LHCN-M2 (cell line): ENCODE measurements at places on chromosomes 4 and X. TPM values are rescaled to one million over a fixed set of nuclear protein-coding genes. Genes with fewer than 3 reads are reported as not detected.

Gene UGT2B17
- total RNA-seq = not detected in 2 replicates

GRCh38 chr4:188396037-188396436, 256.8 kb downstream of the TRIML1 start:
- no peak for DNase-seq

GRCh38 chr4:112975567-112976355, 73.7 kb upstream of the ANK2 start:
- no peak for DNase-seq

DNA sequence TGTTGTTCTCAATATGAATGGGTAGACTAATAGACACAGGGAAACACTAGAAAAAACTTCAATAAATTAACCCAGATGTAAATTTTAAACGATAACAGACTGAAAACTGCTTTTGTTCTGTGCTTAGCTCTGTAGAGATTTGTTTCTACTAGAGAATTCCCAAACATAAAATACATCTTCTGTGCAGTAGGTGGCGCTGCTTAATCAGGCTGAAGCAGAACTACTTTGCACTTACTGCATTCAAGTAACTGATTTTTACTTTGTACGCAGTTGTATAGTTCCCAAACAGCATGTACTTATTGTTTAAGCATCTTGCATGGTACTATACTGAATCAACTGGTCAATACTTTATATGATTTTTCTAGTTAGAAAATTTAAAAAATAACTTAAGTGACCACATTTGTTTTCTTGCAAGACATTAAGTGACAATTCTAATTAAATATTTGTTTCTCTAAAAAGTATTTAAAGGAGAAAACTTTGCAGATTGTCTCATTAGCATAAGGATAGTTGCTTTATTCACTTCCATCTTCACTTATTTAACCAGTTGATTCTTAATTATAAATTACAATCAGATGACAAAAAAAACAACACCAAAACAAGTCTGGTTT, 490.6 kb downstream of the IL15 start:
- DNase-seq = peak; percentile 64

Gene TRIM2
- total RNA-seq = 11.0 and 11.5 TPM in 2 replicates

DNA sequence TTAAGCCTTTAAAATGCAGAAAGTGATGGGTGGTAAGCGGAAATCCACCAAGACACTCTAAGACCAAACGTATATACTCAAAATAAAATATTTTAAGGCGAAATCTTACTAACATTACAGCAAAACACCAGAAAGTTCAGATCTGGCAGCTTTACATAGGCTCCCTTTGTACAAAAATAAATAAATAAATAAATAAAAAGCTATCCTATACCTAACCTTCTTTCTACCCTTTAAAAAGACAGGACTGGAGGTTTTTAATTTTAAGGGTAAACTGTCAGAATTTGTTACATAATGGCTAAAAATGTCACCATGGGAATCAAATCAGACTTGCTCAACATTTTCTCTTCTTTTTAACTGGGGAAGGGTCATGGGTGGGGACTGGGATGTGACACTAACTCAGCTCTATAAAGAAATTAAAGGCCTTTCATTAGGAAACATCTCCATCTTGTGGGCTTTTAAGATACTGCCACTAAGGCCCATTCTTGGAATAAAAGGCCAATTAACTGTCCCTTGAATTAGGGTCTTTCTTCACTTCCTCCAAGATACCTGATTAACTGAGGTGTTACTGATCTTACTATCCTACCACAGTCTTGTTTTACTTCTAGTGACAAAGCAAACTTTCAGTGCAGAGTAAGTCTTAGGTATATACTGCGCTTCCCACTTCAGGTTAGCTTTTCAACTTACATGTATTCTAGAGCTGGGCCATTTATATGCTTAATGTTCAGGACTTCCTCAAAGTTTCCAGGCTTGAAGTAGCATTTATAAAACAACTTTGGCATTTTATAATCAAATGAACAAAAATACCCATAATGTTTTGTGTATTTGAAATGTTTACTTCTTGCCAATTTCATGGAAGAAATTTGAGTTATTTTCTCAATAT, 13.3 kb downstream of the HNRNPD start:
- peak; percentile 24 for DNase-seq

Gene LNX1
- total RNA-seq = 10.8 and 15.0 TPM in 2 replicates

- DNase-seq = no peak
Observed at GRCh38 chrX:75957107-75957610, 172.1 kb upstream of the MAGEE2 start.

DNA sequence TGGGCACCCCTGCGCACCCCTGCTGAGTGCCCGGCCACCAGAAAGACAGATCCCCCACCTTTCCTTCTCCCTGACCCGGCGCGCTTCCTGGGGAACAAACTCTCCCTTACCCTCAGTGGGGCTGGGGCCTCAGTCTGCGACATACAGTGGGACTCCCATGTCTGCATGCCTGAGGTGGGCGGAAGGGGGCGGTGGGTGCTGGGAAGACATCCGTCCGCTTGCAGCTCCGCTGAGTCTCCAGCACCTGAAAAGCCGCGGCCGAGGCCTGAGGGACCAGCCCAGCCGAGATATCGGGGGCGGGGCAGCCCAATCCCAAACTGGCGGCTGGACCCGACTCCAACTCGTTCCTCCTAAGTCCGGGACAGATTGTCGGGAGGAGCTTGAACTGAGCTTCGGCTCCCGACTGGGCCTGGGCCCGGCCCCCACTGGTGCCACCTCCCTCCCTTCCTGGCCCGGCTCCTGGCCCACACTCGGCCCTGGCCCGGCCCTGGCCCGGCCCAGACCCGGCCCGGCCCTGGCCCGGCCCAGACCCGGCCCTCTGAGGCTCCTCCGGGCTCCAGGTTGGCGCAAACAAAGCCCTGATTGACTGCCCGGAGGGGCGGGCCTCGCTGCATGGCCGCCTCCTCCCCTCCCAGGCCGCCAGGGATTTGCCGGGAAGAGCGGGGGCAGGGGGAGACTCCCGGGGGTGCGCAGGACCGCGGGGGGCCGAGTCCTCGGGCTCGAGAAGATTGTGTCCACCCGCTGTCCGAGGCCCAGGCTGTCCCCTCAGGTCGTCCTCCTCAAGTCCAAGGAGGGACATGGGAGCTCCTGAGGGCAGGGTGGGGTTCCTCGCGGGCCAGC, 877 bp upstream of the SLC16A2 start:
- peak; percentile 58 for DNase-seq

GRCh38 chr4:139282721-139283075, 2.7 kb upstream of the MGARP start:
- no peak for DNase-seq

DNA sequence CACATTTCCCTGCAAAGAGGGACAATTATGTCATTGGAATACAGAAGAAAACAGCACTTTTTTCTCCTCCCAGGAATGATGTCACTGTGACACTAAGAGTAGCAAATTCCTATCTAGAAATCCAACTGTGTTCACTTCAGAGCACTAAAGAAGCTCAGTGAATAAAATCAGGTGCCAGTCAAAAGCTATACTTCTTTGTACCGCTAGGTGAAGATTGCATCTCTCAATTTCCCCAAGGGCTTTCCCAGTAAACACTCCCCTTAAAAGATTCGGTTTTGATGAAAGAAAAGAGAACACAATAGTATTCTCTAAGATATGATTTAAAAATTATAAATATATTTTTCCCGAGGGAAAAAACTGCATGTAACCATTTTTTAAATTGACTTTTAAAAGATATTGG, 104.7 kb upstream of the MID1 start:
- no peak for DNase-seq

GRCh38 chr4:182904211-182904761, 12.9 kb downstream of the DCTD start:
- DNase-seq = no peak

Gene SYAP1
- total RNA-seq = 23.9 and 26.2 TPM in 2 replicates

GRCh38 chrX:2136848-2137247, 363.9 kb downstream of the DHRSX start:
- no peak for DNase-seq

DNA sequence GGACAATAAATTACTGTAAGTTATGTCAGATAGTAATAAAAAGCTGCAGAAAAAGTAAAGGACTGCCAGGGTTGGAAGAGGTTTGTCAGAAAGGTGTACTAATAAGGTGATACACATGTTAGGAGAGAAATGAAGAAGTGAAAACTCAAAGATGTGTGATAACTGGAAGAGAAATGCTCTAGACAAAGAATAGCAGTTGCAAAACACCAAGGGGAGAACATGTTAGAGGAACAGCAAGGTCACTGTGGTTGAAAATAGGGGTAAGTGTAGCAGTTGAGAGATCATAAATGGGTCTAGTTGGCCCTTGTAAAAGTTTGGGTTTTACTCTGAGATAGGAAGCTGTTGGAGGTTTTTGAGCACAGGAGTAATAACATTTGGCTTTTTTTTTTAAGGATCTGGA, 46.9 kb downstream of the HSPA4L start:
- DNase-seq = no peak

GRCh38 chr4:151012820-151013219, 2.3 kb downstream of the LRBA start:
- no peak for DNase-seq

- DNase-seq = no peak
Observed at GRCh38 chr4:183722731-183723560, 63.9 kb downstream of the TRAPPC11 start.

Gene ARR3
- total RNA-seq = not detected in 2 replicates

GRCh38 chr4:83536362-83537272, 709 bp downstream of the GPAT3 start:
- DNase-seq = no peak

DNA sequence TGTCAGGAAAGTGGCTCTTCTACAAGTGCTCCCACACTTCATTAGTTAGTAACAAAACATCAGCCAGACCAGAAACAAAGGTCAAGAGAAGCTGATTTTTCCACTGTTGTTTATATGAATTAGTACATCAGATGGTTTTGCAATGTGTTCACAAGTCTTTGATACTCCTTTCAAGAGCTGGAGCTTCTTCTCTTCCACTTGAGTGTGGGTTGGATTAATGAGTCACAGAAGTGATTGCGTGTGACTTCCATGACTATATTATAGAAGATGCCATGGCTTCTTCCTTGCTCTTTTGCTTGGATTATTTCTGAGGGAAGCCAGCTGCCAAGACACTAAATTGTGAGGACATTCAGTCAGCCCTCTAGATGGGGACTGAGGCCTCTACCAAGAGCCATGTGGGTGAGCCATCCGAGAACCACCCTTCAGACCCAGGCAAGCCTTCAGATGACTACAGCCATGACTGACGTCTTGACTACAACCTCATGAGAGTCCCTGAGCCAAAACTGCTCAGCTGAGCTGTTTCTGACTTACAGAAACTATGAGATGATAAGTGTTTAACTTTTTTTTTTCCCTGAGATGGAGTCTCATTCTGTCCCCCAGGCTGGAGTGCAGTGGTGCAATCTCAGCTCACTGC, 18.1 kb downstream of the SOWAHB start:
- DNase-seq = no peak

DNA sequence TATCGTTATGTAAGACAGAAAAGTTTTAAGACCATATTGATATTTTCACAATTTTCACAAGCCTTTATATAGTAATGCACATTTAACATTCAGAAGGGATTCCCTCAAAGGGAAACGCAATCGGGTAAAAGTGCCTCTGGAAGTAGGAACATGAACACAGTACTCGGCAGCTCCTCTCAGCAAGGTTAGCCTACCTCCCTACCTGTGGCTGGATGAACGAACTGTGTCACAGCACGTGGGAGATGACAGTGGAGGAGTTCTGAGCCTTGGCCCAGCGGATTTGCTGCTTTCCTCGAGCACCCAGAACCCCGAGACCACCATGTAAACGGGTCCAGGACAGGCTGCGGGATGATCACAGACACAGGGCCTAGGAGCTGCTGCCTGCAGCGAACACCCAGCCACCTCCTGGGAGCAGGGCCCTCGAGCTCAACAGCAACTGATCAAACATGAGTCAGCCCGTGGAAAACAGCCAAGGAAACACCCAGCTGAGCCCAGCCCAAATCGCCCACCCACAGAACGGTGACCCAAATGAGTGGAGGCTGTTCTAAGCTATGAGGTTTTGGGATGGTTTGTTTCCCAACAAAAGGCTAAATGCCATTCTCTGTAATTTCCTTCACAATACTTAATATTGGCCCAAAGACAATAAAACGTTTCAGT, 30.4 kb downstream of the FAT1 start:
- peak; percentile 95 for DNase-seq

- no peak for DNase-seq
Observed at GRCh38 chr4:157992948-157993839, 179.6 kb downstream of the GASK1B start.

GRCh38 chrX:97315939-97316338, 432.2 kb downstream of the RPA4 start:
- DNase-seq = no peak

Gene APBB2
- 109 and 112 TPM in 2 replicates for total RNA-seq

DNA sequence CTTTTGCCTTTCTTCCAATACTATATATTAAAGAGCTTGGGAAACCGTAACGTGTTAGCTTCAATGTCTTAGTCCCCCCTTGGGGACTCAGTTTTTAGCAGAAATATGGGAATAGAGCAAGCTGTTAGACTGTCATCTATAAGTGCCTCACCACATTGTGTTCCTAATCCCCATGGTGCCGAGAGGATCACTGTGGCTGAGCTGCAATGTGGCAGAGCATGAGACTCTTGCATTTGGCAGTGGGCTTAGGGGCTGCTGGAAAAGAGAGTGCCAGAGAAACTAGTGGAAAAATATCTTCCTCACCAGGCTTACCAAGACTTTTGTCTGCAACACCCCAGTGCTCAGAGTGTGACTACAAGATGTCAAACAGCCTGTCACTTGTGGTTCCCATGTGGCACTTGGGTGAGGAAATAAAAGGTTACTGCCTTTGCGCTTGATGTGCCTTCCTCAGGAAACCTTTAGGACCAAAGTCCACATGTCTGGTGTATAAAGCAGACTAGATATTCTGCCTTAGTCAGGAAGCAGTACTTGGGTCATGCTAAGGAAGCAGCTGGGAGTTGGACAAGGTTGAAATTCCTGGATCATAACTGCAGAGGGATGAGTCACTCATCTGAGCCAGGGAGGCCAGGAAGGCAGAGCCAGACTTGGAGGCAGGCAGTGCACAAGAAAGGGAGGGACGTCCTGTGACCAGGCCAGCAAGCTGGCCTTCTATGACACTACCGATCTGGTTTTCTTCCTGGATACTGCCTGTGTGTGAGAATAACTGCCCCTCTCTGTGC, 9.7 kb upstream of the MAGEA4 start:
- peak; percentile 83 for DNase-seq

DNA sequence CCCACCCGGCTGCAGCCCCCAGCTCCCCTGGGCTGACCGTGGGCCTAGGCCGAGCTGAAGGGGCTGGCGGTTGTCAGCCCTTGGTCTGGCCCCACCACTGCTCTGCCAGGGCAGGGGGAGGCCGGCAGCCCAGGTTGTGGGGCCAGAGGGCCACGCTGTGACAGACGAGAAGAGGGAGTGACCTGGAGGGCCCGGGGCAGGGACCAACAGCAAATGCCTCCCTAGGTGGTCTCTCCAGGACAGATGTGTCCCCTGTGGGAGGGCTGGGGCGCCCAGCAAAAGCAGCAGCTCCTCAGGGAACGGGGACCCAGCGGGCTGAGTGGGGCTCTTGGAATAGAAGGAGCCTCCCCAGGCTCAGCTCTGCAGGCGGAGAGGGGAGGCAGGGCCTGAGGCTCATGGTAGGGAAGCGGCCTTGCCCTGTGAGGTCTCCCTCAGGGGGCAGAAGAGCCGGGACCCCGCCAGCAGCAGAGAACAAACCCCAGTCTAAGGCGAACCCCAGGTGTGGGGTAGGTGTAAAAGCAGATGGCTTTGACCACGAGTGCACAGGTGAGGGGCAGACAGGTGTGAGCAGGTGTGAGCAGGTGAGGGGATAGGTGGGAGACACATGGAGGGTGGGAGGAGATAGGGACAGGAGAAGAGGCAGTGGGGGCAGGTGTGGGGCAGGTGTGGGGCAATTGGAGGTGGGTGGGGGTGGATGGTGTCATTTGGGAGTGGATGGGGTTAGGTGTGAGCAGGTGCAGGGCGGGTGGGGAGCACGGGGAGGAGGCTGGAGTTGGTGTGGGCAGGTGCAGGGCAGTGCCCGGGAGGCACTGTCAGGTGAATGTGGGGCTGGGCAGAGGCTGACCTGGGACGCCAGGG, 34.1 kb upstream of the SPON2 start:
- DNase-seq = no peak

GRCh38 chrX:132689612-132690563, 201.1 kb upstream of the MBNL3 start:
- no peak for DNase-seq
